ENCODE measurements at places on chromosomes 2 and 18. TPM values are rescaled to one million over a fixed set of nuclear protein-coding genes. Genes with fewer than 3 reads are reported as not detected.

Gene CACNB4
- not detected for total RNA-seq

Gene EML6
- 15.7 TPM for total RNA-seq

DNA sequence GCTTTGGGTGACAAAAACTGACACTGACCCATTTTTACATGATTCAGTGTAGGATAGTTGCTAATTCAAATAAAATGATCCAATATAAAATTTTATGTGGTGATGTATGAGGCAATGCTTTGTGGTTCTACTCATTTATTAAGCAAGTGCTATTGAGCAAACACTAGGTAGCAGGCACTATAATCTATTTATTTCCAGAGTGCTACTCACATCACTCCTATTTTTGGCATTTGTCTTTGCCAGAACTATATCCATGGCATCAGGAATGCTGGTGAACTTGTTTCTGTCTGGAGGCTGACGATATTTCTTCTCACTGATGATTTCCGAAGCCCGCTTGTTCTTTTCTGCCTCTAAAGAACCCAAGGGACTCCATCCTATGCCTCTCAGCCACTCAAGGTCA, 84.3 kb downstream of the NEB start:
- no peak for DNase-seq

DNA sequence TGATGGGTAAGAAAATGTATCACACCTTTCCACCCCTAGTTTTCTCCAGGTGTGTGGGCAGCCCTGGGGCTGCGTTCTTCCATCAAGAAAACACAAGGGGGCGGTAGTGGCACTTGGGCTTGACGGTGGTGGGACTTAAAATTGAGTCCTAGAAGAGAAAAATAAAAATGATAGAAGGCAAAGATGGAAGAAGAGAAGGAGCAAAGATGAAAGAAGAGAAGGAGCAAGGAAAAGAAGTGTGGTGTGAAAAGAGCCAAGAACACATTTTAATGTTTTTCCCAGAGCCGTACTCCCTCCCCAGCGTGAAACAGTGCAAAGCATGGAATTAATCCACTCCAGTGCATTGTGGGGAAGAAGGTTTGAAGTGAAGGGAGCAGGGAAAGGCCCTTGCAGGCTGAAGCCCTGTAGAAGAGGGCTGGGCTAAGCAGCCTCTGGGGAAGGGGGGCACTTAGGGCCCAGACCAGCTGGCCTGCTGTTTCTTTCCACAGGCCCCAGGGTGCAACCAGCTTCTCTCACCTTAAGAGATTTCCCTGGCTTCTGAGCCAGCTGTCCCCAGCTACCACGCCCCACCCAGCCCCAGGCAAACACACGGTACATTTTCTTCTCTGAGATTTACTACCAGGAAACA, 256.8 kb downstream of the RNF152 start:
- DNase-seq, result peak; percentile 61

- peak; percentile 40 for DNase-seq
Measured at GRCh38 chr2:72148837-72149555, 1.3 kb upstream of the CYP26B1 start.

DNA sequence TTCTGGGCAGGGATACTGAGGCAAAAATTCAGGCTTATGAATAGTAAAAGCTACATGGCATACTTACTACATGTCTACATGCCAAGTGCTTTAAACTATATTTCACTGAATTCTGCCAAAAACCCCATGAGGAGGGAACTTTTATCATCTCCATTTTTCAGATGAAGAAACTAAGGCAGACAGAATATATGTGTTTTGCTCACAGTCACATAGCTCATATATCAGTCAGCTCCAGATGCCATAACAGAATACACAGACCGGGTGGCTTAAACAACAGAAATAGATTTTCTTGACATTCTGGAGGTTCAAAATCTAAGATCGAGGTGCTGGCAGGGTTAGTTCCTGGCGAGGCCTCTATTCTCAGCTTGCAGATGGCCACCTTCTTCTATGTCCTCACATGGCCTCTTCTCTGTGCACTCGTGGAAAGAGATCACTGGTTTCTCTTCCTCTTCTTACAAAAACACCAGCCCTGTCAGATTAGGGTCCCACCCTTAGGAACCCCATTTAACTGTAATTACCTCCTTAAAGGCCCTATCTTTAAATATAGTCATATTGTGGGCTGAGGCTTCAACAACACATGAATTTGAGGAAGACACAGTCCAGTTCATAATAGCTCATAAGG, 27.1 kb upstream of the CREB1 start:
- no peak for DNase-seq

Measured in PC-3 (cell line).